ENCODE measurements at places on chromosomes 1 and 21. TPM values are rescaled to one million over a fixed set of nuclear protein-coding genes. Genes with fewer than 3 reads are reported as not detected.

DNA sequence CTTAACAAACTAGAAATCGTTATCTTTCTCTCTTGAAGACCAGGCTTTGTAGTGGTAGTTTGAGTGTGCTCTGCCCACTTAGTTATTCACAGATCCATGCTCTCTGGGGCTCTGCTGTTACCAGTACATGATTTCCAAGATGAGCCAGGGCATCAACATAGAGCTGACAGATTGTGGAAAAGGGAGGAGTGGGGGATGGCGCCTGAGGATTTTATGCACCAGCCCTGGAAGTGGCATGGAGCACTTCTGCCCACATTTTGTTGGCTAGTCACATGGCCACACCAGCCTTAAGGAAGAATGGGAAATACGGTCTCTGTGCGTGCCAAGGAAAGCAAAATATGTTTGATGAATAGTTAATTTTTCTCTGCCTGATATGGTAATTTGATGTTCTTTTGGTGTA, 18.2 kb downstream of the TSNAX start:
- no peak for DNase-seq

Gene MTFR1L
- 46.6 TPM for total RNA-seq

GRCh38 chr1:185170291-185170848, 13.4 kb downstream of the SWT1 start:
- peak; percentile 73 for DNase-seq

DNA sequence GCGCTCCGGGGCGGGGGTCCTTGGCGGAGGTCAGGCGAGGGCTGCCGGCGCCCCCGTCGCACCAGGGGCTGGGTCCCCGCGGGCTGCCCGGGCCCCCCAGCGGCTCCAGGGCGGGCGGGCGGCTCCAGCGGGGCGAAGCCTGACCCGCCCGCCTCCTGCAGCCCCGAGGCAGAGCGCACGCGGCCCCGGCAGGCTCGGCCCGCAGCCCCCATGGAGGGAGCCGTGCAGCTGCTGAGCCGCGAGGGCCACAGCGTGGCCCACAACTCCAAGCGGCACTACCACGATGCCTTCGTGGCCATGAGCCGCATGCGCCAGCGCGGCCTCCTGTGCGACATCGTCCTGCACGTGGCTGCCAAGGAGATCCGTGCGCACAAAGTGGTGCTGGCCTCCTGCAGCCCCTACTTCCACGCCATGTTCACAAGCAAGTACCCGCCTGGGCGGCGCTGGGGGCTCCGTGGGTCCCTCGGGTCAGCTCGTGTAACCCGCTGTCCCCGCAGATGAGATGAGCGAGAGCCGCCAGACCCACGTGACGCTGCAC, 817 bp downstream of the KLHL17 start:
- peak; percentile 97 for DNase-seq

DNA sequence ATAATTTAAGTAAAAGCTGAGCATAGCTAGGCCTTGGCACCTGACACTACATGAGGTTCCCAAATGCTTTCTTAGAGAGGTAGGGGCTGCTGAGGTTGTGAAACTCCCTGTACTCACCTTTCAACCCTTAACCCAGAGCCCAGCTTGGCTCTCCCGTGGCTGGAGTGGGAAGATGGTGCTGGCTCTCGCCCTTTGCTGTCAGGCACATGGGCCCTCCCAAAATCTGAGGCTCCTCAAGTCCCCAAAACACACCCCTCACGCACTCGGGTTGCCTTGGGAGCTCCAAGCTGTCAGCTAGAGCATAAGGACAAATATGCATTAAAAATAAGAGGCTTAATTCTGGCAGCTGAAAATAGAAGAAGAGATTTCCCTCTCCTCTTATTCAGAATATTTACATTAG, 46.7 kb upstream of the PLPPR4 start:
- DNase-seq = no peak

Gene PRELP
- total RNA-seq = 0.29 TPM

GRCh38 chr1:169260478-169261151, 107.0 kb downstream of the NME7 start:
- no peak for DNase-seq

Gene CFHR1
- total RNA-seq = not detected

- peak; percentile 71 for DNase-seq
Observed at GRCh38 chr1:19361611-19362147, 49.6 kb downstream of the SLC66A1 start.

Gene MCOLN3
- total RNA-seq = 4.7 TPM

DNA sequence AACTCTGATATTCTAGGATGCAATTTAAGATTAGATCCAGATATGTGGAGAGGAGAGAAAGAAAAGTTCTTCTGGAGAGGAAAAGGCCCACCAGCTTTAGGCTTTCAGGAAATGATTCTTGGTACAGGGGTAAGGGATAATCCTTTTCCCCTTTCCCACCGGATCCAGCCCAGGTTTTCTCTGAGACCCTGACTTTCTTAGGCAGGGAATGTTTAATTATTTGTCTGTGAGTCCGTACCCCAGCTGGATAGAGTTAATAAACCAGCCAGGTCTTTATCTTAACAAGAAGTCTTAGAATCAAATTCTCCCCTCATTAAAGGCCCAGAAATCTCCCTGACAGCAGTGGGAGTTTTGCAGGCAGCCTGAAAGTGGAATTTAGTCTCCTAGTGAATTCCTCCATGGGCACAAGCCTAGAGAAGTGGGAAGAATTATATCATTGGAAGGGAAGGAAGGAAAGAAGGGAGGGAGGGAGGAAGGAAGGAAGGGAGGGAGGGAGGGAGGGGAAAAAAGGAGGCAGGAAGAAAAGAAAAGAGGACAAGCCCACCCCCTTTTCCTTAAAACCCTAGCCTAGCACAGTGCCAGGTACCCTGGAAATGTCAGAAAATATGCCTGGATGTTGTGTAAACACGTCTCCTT, 189.0 kb downstream of the PLPP3 start:
- DNase-seq = no peak

DNA sequence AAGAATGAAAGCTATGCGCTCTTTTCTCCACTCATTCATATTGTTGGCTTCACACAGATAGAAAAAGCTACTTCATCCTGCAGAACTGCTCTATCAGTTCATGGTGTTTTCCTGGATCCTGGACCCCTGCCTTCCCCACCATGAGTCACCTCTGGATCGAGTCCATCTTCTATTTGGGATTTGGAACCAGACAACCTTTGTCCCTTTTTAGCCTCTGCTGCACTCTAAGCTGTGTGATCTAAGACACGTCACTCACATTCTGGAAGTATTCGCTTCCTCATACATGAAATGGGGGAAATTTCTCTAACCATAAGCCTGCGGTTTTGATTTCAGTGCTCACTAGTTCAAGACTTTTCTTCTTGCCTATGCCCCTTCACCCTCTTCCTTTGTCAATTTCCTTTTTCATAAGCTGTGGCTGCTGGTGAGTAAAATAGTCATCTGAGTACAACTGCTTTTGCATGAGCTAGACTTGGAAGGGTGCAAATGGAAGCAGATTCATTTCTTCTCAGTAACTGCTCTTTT, 14.1 kb upstream of the DEGS1 start:
- peak; percentile 89 for DNase-seq

- DNase-seq = no peak
Observed at GRCh38 chr1:35692317-35692716, 26.4 kb downstream of the C1orf216 start.

Gene AMY1B
- total RNA-seq = not detected

GRCh38 chr1:229756666-229757065, 130.6 kb downstream of the URB2 start:
- no peak for DNase-seq

DNA sequence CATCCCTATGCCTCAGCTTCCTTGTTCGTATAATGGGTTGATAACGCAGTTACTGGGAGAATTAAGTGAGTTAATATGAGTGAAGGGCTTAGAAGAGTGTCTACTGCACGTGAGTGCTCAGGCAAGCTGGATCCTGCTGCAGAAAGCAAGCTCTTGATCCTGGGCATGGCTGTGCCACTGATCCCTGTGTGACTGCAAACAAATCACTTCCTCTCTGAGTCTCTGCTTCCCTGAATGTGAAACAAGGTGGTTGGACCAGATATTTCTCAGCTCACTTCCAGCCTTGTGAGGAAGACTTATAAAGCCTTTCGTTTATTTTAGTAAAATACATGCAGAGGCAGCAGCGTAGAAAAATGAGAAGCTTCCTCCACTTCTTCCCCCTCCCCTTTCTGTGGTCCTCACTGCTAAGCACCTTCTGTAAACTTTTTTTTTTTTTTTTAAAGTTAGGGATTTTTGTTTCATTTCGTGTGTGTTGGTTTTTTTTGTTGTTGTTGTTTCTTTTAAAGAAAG, 13.8 kb downstream of the PSEN2 start:
- no peak for DNase-seq

Gene MAP3K21
- under 0.01 TPM for total RNA-seq

- DNase-seq = no peak
Observed at GRCh38 chr1:33903210-33903589, 39.3 kb downstream of the HMGB4 start.

DNA sequence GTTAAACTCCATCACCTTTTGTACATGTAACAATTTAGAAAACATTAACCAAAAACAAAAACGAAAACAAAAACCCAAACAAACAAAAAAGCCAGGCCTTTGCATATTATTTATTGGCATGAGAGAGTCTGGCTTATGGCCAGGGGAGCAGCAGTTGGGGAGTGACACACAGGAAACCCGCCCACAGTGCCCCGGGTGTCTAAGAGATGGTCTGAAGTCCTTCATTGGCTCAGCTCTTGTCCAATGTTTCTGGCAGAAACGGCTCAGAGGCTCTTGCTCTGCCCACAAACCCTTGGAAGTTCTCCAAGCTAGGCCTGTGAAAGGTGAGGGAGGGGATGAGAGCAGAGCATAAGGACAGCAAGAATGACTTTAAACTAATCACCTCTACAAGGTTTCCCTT, 131.5 kb downstream of the CNIH3 start:
- peak; percentile 62 for DNase-seq

Gene LRRC3
- total RNA-seq = 0.88 TPM

DNA sequence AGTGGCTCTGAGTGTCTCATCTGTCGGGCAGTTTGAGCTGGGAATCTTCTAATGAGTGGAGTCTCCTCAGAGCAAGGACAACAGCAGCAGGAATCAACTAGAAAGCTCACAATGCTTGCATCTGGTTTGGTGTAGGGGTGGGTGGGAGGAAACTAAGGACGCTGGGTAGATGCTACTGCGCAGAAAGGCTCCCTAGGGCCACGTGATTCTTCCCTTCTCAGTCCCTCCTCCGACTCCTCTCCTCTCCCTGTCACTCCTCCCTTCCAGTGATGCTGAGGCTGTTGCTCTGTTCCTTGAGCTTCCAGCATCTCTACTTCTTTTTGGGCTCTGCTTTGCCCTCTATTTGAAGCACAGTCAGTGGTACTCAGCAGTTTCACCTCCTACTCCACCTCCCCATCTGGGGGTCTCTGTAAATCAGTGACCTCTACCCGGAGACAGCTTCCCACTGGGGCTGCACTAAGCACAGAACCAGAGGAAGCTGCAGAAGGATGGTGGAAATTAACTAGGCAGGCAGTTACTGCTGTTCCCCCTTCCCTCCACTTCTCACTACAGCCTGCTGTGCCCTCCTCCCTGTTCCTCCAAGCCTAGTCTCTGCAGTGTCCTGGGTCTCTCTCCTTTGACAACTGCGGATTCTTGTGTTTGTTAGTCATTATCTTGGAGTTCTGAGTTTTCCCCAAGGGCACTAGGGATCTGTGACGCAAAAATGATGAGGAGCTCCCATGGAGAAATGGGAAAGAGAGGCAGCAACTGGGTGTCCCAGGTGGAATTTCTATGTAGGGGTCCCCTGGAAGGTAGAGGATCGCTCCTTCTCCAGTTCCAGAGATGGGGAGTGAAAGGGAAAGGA, 5.8 kb downstream of the LINGO4 start:
- peak; percentile 65 for DNase-seq

GRCh38 chr21:15793550-15794235, 63.9 kb downstream of the USP25 start:
- DNase-seq = no peak

DNA sequence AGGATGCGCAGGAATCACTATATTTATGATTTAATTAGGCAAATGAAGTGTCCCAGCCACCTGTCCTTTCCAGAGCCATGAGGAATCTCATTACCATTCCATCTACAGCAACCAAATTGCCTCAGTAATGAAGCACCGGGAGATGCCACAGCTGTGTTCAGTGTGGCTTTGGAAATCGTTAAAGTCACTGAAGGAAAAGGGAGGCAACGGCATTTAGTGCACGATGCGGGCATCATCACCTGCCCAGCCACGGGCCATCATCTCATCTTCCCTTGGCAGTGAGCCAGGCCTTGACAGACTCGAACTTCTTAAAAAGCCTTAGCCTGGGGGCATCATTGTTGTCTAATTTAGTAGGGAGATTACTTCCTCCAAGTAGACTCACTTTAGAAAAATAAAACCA, 67.8 kb downstream of the CNIH3 start:
- no peak for DNase-seq

GRCh38 chr1:246151796-246152434, 355.2 kb downstream of the SMYD3 start:
- no peak for DNase-seq

- peak; percentile 91 for DNase-seq
Observed at GRCh38 chr1:224433701-224434672, 610 bp downstream of the WDR26 start.

DNA sequence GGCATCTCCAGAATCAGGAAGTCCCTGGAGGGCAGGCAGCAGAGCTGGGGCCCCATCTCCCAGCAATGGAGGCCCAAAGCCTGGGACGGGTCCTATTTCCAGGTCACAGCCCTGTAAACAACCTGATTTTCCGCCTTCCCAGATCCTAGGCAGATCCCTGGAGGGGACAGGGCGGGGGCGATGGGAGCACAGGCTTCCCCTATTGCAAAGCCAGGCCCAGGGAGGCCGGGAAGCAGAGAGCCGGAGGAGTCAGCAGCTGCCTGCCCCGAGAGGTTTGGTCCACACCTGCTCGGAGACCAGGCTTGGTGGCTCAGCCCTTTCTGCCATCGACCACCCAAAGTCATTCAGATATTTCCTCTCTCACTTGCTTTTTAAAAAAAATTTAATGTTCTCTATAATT, 29.2 kb downstream of the CASZ1 start:
- no peak for DNase-seq

GRCh38 chr1:163772246-163772645, 450.5 kb downstream of the NUF2 start:
- no peak for DNase-seq

DNA sequence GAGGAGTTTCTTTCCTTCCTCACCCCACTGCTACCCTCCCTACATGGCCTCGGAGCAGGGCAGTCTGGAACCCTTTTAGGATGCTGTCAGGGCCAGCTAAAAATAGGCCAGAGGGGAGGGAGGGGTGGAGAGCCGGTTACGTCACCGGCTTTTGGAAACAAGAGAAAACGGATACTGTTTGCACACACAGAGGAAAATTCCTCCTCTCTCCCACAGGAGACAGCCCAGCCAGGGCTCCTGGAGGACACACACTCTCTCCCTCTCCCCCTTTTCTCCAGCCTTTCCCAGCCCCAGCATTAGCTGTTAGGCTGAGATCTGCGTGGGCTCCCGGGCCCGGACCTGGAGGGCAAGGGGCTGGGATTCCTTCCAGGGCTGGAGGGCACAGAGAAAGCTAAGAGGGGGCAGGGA, 20.0 kb upstream of the ALDH4A1 start:
- DNase-seq = peak; percentile 98

DNA sequence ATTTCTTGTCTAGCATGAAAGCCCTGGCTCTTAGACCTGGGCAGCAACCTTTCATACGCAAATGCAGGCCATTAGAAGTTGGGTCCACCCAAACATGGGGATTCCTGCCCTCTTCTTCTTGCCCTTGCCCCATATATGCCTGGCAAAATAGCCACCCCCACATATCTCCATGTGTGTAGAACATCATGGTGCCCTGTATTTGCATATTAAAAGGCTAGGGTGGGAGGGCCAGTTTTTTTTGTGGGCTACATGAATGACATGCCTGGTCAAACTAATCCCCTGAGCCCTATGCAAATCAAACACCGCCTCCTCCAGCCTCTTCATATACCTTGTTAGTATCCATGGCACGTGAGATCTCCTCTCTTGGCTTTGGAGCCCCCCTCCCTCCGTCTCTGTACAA, 24.7 kb downstream of the MFSD2A start:
- no peak for DNase-seq

GRCh38 chr1:180425952-180426351, 76.4 kb downstream of the ACBD6 start:
- no peak for DNase-seq

All from osteoblast (primary cell).